ENCODE measurements at places on chromosomes 3 and 15.

GRCh38 chr3:81760215-81760614 is 1.2 kb downstream of the GBE1 start:
- no peak for DNase-seq

GRCh38 chr3:128412180-128413002 is 54.3 kb downstream of the DNAJB8 start:
- no peak for DNase-seq

- no peak for DNase-seq
These were observed 126.8 kb downstream of the BDH1 start for GRCh38 chr3:197428952-197429351.

GRCh38 chr3:158640646-158641045 is 3.7 kb upstream of the GFM1 start:
- no peak for DNase-seq

GRCh38 chr15:63630036-63630751 is 33.0 kb downstream of the FBXL22 start:
- no peak for DNase-seq

- no peak for DNase-seq
These were observed 44.2 kb upstream of the ZBED2 start for GRCh38 chr3:111639316-111639715.

- no peak for DNase-seq
These were observed 170.0 kb upstream of the NDN start for GRCh38 chr15:23857028-23857641.

DNA sequence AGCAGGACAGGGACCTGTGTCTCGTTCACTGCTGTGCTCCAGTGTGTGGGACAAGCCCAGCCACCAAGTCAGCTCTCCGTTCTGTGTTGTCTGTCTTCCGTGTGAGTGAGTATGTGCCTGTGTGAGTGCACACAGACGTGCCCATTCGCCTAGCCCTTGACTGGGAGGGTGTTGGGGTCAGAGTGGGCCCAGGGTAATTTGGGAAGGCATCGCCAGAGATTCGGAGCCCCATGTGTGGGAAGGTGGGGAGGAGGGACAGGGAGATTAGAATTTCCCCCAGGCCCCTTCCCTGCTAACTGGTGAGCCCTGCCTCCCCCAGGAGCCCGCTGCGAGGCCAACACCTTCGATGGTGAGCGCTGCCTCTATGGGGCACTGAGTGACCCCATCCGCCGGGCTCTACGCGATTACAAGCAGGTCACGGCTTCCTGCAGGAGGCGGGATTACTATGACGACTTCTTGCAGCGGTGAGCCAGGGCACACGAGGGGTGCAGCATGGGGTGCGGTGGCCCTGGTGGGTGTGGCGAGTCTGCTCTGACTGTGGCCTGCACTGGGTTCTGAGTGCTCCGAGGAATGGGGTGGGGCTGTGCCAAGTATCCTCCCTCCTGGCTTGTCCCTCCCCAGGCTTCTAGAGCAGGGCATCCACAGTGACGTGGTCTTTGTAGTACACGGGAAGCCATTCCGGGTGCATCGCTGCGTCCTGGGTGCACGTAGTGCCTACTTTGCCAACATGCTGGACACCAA is 3.1 kb downstream of the ABTB1 start:
- DNase-seq, result no peak

- DNase-seq, result no peak
These were observed 5.4 kb downstream of the VILL start for GRCh38 chr3:37995652-37996641.

GRCh38 chr3:67564008-67564407 is 90.4 kb downstream of the SUCLG2 start:
- no peak for DNase-seq
